Activated T-helper 2 cell treated with anti-CD3 and anti-CD28 coated beads, Interferon-gamma antibody, Interleukin-2, Interleukin-4, amounts not matched to agents 10 μg/mL and 5 μg/mL and 100 μg/mL, durations not matched to agents 14 hours and 24 hours and 36 hours (primary cell): ENCODE measurements at places on chromosomes 2 and 18. TPM values are rescaled to one million over a fixed set of nuclear protein-coding genes. Genes with fewer than 3 reads are reported as not detected.

- no peak overlapping the region for H3K27ac ChIP-seq
- H3K4me1 ChIP-seq: no peaks in the 10 kb centered on the region
- H3K27me3 ChIP-seq: no peaks in the 10 kb centered on the region
- H3K4me3 ChIP-seq: no peak overlapping the region
Measured at GRCh38 chr2:140472676-140473075, 1658.1 kb downstream of the LRP1B start.

DNA sequence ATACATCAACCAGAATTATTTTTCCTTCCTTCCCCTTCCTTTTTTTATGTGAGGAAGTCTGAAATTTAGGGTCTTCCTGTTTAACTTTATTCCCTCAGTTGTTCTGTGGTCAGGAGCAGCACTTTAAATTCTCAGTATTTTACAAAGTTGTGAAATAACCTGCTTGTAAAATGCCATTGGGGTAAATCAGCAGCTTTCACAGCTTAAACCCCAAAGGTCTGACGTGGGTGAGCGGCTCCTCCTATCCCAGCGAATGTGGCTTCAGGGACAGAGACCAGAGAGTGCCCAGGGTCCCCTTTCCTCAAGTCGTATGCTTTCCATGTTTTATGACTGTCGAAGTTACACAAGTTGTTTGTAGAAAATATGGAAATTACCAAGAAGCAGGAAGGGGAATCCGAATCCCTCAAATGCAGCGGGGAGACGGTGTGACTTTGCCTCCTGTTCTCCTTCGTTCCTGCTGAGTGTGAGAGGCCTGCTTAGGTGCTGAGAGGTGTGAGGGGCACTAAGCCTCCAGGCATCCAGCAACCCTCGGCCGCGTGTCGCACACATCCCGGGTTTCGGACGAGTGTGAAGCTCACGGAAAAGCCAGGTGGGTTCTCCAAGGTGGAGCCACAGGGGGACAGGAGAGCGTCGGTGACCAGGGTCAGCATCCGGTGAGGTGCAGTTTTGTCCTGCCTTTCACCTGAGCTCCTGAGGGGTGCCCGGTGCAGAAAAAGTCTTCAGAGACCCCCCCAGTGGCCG lies 10.8 kb upstream of the KCNG2 start:
- H3K4me1 ChIP-seq: peaks cover 9% of the 10 kb centered on the region
- H3K27me3 ChIP-seq: peaks cover 35% of the 10 kb centered on the region
- no peak overlapping the region for H3K27ac ChIP-seq
- DNase-seq: no peak
- no peaks in the 10 kb centered on the region for H3K36me3 ChIP-seq

DNA sequence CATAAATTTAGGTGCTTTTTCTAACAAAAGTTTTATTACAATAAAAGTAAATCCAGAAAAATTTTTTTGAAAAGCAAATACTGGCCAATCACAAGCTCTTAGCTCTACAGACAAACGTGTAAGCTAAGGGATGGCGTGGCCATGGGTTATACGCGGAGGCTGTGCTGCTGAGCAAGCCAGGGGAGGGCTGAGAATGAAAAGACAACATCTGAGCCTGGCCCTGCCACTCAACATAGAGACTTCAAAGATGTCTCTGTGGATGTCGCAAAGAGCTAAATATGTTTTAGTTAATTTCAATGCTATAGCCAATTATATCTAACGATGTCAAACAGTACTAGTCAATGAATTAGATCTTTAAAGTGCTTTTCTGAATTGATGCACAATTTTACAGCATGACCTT lies 33.3 kb upstream of the NT5DC4 start:
- H3K27me3 ChIP-seq: no peaks in the 10 kb centered on the region
- no peak overlapping the region for H3K4me3 ChIP-seq
- peaks cover 36% of the 10 kb centered on the region for H3K4me1 ChIP-seq
- DNase-seq: no peak
- no peak overlapping the region for H3K27ac ChIP-seq

DNA sequence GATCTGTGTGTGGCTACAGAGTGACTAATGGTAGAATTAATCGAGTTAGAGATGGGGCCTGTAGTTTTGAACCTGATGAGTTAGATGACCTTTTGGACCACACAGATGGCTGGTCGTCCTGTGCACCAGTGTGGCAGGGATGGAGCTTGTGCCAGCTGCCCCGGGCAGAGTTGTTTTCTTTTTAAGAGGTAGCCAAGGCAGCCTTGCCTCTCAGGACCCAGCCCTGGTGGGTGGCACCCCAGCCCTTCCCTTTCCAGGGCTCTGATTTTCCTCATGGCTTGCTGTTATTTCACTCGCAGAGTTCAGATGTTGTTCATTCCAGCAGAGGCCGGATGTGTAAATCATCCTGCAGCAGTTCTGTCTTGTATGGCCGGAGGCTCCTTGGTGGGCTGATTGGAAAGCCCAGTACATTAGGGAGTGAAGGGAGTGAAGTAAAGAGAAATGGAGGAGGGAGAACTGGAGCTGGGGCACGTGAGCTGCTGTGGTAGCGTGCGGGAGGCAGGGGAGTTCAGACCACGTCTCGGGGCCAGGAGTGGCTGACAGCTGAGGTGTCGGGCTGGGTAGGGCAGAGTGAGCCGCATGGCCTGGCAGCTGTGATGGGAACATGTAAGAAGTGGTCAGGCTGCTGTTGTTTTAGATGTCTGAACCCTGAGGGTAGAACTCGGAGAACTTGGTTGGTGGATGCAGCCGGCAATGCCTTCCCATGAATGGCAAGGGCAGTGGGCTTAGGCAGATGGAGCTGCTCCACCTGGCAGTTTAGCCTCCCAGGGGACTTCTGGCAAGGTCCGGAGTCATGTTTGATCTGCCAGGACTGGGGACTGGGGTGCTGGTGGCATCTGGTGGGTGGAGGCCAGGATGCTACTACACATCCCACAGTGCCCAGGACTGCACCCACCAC lies 28.8 kb downstream of the ASAP2 start:
- H3K27ac ChIP-seq: no peak overlapping the region
- DNase-seq: no peak
- H3K4me3 ChIP-seq: no peak overlapping the region
- H3K36me3 ChIP-seq: no peaks in the 10 kb centered on the region
- peaks cover 6% of the 10 kb centered on the region for H3K4me1 ChIP-seq

DNA sequence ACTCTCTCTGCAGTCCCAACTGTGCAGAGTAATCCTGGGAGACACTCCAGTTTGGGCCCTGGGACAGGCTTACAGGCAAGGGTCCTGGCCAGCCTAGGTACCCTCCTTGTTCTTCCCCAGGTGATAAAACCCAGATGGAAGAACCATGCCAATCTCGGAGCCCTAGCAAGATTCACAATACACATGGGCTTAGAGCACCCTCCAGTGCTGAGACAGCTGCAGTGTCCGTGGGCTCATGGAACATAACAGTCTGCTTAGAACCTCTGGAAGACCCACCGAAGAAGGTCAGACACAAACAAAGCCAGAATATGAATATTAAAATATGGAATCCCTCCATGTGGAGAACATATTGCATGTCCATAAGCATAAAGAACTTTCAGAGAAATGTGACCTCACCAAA lies 568.1 kb downstream of the KCNJ3 start:
- H3K27ac ChIP-seq: no peak overlapping the region
- H3K36me3 ChIP-seq: no peaks in the 10 kb centered on the region
- H3K4me3 ChIP-seq: no peak overlapping the region
- H3K27me3 ChIP-seq: no peaks in the 10 kb centered on the region
- DNase-seq: no peak

GRCh38 chr2:172782506-172783164 lies 47.0 kb downstream of the RAPGEF4 start:
- H3K27me3 ChIP-seq: peaks cover 27% of the 10 kb centered on the region
- no peaks in the 10 kb centered on the region for H3K4me1 ChIP-seq
- no peaks in the 10 kb centered on the region for H3K36me3 ChIP-seq
- no peak overlapping the region for H3K27ac ChIP-seq
- no peak for DNase-seq
- no peak overlapping the region for H3K4me3 ChIP-seq

DNA sequence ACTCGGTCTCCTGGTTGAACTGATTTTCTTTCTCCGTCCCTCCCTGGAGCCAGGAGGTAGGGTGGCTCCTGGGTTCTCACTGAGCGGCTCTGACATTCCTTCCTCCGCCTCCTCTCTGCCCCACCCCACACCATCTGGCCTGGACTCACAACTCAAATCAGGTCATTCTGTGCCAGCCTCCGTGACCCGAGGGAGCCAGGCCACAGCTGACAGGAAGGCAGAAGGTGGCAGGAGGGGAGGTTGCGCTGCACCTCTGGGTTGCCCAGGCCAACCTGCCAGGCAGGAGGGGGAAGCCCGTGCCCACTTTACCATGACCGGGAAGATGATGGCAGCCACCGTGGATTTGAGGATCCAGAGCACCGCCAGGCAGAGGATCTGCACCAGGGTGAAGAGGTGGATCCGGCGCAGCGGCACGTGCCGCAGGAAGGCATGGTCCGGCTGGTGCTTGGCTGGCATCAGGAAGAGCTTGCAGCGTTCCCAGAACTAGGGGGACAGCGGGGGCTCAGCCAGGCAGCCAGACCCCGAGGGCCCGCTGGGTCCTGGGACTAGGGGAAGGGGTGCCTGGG lies 28.3 kb downstream of the MTHFD2 start:
- no peak overlapping the region for H3K4me3 ChIP-seq
- peaks cover 9% of the 10 kb centered on the region for H3K36me3 ChIP-seq
- DNase-seq: no peak
- no peak overlapping the region for H3K27ac ChIP-seq
- H3K4me1 ChIP-seq: peaks cover 3% of the 10 kb centered on the region

GRCh38 chr2:145043399-145043834 lies 523.5 kb upstream of the ZEB2 start:
- H3K4me1 ChIP-seq: peaks cover 2% of the 10 kb centered on the region
- no peaks in the 10 kb centered on the region for H3K36me3 ChIP-seq
- no peaks in the 10 kb centered on the region for H3K27me3 ChIP-seq
- no peak overlapping the region for H3K27ac ChIP-seq
- no peak for DNase-seq
- H3K4me3 ChIP-seq: no peak overlapping the region

DNA sequence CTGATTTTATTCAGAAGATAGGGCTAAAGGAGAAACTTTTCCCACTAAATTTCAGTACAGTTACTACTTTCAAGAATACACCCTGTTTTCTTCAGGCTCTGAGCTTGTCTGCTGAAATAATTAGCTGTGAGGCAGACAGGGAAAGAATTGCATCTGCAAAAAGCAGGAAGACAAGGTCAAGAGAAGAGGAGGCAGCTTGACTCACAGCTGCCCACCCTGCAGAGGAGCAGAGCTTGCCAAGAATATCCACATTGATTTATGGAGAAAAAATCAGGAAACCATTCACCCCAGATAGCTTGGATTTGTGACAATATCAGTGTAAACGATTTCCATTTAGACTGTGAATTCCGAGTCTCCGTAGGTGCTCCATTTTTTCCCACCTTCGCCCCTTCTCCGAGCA lies 49.0 kb downstream of the ACTR2 start:
- H3K4me1 ChIP-seq: peaks cover 11% of the 10 kb centered on the region
- H3K36me3 ChIP-seq: peaks cover 21% of the 10 kb centered on the region
- H3K4me3 ChIP-seq: no peak overlapping the region

DNA sequence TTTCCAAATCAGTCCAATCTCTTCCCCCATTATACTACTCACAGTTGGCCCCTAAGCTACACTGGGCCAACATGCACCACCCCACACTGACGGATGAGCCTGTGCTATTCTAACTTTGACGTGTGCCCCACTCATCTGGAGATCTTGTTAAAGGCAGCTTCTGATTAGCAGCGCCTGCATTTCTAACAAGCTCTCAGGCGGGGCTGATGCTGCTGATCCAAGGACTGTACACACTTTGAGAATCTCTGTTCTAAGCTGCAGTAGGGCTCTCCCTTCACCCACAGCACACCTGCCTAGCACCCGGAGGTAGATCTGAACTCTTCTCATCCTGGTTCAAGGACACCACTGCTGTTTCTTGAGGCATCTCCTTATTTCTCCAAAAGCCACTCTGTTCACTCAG lies 200.7 kb downstream of the SLC4A3 start:
- no peak for DNase-seq
- H3K27ac ChIP-seq: no peak overlapping the region
- no peaks in the 10 kb centered on the region for H3K4me1 ChIP-seq
- no peaks in the 10 kb centered on the region for H3K36me3 ChIP-seq
- H3K4me3 ChIP-seq: no peak overlapping the region

DNA sequence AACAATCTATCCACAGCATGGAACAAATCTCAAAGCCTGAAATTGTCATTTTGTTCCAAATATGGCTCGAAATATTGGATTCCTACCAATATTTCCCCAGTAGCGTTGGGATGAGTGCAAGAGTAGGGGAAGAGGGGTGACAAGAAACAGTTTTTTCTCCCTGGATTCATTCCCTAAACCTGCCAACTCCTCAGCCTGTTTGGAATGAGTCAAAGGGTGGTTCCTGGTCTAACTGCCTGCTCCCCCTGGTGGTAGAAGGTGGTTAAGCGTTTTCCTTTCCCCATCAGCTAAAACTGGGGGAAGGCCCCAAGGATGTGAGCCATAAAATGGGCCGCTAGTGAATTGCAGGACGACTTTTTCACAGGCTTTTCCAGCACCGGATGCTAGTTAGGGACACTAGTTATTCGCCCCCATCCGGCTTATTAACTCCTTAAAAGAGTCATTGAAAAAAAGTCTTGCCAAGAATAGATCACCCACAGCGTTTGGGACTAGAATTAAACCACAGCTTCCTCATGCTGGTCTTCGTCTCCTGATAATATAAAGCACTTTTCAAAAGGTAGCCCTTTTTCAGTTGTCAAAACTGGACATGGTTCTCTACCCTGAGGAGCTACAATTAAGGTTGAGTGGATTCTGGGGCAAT lies 72.5 kb downstream of the DHRS9 start:
- no peak overlapping the region for H3K4me3 ChIP-seq
- H3K4me1 ChIP-seq: no peaks in the 10 kb centered on the region
- no peak overlapping the region for H3K27ac ChIP-seq
- peaks cover 4% of the 10 kb centered on the region for H3K27me3 ChIP-seq

DNA sequence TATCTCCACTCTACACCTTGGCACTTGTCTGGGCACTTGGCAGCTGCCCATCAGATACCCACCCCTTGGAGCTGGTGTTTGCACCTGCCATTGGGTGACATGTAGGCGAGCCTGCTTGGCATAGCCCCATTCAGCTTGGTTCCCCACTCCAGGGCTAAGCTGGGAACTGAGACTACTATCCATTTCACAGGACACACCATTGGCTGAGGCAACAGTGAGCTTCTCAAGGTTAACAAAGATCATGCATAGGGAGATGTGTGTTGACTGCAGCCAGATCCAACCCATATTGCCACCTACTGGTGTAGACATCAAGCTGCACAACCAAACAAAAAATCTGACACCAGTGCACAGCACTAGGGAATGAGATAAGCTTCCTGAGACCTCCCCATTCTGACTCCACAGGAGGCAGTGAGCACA lies 1389.8 kb upstream of the TMEFF2 start:
- no peaks in the 10 kb centered on the region for H3K36me3 ChIP-seq
- no peaks in the 10 kb centered on the region for H3K4me1 ChIP-seq
- no peak for DNase-seq
- H3K27ac ChIP-seq: no peak overlapping the region
- no peaks in the 10 kb centered on the region for H3K27me3 ChIP-seq

Gene ATP6V1B1
- not detected in 2 replicates for total RNA-seq

Gene BZW1
- 548 and 571 TPM in 2 replicates for total RNA-seq

Gene CSRNP3
- not detected in 2 replicates for total RNA-seq

Gene FABP1
- not detected in 2 replicates for total RNA-seq

Gene DUSP19
- 1.6 and 1.9 TPM in 2 replicates for total RNA-seq

Gene DAPL1
- total RNA-seq: not detected in 2 replicates

Gene ITSN2
- total RNA-seq: 50.0 and 53.2 TPM in 2 replicates
